ENCODE measurements at places on chromosomes 7 and 10.

DNA sequence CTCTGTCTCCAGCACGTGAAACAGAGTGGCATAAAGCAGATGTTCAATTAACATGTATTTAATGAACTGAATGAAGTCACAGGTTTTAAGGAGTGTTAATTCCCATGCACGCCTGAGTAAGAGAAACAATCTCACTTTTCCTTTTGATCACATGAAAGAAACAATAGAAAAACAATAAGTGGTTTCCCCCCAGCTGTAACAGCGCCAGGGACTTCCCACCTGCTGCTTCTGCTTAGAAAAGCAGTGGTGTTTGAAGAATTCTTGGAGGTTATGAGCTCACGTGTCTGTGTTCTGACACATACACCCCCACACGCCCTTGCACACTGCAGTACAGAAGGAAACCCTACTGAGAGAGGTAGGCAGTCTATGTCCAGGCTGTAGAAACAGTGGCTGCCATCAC lies 51.3 kb upstream of the FRMD4A start:
- peak; percentile 56 for DNase-seq

DNA sequence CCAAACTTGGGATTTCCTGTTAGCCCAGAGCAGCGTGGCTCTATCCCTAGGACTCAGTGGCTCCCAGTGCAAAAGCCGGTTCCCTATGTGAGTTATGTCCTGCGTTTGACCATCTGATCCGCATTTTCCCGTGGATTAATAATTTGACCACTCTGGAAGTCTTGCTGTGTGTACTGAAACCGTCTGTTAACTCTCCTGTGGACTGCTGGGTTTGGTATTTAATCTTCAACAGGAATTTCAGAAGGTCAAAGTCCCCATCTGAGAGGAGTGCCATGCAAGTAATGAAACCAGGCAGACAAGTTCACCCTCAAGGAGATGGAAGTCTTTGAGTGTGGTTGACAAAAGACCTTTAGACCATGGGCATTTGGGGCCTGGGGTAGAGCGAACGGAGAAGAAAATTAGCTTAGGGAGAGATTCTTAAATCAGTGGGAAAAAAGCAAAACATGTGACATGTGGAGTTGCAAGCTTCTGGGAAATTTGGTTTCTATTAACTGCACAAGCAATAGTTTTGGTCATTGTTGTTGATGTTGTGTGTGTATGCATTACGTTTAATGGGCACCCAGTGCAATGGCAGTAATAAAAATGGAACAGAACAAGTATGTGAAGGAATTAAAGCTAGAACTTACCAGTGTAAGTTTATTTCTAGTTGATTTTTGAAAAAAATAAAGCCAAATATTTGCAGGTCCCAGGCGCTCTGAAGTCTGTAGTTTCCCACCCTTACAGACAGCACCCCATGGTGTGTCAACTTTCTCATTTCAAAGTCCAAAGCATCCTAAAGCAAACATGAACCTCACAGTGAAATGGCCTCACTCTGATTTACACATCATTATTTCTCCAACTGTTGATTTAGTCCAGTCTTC lies 38.2 kb downstream of the LYZL1 start:
- no peak for DNase-seq

DNA sequence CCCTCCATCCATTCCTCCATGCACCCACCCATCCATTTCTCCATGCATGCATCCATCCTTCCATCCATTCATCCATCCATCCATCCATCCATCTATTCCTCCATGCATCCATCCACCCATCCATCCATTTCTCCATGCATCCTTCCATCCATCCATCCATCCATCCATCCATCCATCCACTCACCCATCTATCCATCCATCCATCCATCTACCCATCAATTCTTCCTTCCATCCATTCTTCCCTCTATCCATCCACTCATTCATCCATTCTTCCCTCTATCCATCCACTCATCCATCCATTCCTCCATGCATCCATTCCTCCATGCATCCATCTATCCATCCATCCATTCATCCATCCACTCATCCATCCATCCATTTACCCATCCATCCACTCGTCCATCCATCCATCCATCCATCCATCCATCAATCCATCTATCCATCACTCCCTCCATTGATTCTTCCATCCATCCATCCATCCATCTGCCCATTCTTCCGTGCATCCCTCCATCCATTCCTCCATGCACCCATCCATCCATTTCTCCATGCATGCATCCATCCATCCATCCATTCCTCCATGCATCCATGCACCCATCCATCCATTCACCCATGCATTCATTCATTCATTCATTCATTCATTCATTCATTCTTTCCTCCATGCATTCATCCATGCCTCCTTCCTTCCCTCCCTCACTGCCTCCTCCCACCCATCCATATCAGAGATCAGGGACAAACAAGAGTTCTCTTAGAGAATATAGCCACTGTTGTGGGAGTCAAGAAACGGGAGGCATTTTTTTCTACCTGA lies 22.2 kb downstream of the ELN start:
- no peak for DNase-seq

DNA sequence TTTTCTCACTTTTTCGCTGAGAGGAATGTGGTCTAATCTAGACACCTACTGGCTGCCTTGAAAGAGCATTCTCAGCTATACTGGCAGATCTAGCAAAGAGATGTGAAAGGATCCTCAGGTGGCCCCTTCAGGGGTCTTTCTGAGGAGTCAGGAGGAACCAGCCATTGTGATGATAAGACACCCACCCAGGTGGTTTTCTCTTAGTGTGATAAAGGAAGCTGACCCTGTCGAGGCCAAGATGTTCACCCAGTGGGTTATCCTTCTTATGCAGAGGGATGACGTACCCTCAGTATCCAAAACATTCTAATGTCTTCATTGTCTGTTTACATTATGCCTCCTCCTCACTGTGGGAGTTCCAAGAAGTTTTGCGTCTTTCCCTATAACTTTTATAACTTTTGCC lies 98.3 kb upstream of the LRGUK start:
- no peak for DNase-seq

- no peak for DNase-seq
Measured at GRCh38 chr7:38215115-38215514, 37.1 kb downstream of the STARD3NL start.

DNA sequence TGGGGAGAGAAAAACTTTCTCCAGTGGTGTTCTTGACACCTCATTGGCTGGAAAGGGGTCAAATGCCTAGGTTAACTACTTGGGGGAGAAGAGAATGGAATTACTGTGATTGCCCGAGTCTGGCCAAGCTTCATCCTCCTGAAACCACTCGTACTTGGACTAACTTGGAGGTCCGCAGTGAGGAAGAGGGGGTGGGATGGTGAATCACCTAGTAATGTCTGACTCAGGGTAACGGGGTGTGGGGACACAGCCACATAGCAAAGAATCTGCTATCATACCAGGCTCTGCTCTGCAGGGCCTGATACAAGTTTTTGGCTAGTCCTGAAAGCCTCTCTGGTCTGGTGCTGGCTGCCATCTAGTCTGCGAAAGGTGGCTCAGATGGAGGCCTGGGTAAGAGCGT lies 190.9 kb downstream of the RPS24 start:
- no peak for DNase-seq

DNA sequence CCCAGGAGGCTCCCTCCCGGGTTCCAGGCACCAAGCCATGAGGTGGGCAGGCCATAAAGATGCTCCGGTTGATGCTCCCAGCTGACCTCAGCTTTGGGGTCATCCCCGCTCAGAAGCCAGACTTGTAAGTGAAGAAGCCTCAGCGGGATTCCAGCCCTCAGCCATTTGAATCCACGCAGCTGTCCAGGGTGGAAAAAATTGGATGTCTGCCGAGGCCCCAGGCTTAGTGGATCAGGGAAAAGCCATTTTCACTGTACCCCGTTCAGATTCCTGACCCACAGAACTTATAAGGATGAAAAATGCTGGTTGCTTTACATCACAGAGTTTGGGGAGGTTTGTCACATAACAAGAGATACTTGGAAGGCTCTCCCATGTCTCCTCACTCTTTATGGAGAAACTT lies 49.2 kb upstream of the CPN1 start:
- no peak for DNase-seq

DNA sequence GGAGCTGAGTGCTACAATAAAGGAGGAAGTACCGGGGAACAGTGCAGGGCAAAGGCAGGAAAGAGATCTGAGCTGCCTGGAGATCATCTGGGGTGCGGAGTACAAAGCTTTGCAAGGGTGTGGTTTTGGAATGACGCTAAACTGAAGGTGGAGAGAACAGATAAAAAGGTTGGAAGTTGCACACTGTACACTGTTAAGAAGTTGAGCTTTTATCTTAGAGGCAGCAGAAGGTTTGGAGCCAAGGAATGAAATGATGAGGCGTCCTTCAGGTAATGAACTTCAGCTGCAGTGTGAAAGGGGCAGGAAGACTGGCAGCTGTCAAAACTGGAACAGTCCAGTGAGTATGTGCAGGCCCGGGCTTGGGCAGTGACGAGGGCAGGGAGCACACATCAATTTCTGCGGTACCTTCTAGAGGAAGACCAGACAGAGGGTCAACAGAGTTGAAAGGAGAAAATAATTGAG lies 7.2 kb upstream of the ANKRD61 start:
- DNase-seq, result no peak

DNA sequence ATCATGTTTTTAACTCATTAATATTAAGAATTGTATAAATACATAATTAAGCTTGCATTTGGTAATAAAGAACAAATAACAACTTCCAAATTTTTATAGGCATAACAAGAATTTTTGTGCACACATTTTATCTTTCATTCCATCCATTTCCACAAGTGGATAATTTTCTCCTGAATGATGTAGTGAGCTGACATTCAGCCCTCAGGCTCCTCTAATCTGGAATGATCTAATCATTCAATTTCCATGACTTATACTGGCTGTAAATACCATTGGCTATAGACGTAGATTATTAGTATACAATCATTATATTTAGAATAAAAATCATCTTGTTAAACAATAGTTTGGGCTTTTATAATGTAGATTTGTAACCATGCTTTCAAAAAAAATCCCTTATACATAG lies 287.2 kb upstream of the GHITM start:
- DNase-seq, result no peak

- no peak for DNase-seq
Measured at GRCh38 chr10:93390306-93391090, 91.6 kb downstream of the MYOF start.

- peak; percentile 65 for DNase-seq
Measured at GRCh38 chr10:95246582-95247051, 44.2 kb downstream of the PDLIM1 start.

DNA sequence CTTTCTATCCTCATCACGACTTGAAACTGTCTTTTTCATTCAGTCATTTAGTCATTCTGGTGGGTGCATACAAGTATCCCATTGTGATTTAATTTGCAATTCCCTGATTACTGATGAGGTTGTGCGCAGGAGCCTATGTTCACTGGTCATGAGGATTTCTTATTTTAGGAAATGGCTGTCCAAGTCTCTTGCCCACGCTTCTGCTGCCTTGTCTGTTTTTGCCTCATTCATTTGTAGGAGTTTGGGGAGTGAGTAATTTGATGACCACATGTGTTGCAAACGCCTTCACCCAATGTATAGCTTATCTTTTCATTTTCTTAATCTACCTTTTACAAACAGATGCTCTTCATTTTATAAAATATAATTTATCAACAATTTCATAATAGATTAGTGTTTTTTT lies 127.3 kb downstream of the ARHGAP22 start:
- DNase-seq, result no peak

GRCh38 chr10:61298194-61298593 lies 155.0 kb downstream of the TMEM26 start:
- DNase-seq, result no peak

- DNase-seq, result no peak
Measured at GRCh38 chr7:32088451-32088881, 18.3 kb upstream of the PDE1C start.

GRCh38 chr7:23012908-23013714 lies 819 bp downstream of the HYCC1 start:
- no peak for DNase-seq

DNA sequence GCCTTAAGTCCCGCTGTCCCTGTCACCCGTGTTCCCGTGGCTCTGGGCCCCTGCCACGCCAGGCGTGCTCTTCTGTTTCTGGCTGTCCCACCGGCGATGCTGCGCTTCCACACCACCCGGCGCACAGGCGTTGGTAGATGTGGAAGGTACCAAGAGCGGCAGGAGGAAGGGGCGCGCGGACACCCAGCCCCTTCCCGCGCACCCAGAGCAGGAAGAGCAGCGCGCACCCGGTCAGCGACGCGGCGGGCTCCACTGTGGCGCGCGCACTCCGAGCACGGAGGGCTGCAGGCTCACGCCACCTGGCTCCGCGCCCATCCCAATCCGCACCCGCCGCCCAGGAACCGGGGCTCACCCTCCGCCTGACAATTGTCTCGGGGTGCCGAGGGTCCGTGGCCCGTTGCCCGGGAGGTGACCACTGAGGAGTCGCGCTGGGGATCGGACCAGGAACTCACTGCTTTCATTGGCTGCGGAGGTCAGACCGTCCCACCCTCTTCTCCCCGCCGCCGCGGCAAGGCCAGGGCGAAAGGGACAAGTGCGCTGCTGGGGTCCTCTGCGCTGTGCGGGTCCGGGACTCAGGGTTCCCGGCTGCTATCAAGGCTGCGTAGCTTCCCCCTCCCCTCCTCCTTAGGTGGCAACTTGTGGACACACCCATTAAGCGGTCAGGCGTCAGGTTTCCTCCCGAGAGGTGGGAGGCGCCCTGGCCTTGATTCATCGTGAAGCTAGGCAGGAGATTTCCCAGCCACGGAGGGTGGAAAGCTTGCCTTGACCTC lies 121.6 kb upstream of the ZNF92 start:
- DNase-seq, result no peak

GRCh38 chr7:23873306-23873705 lies 163.3 kb downstream of the STK31 start:
- no peak for DNase-seq

DNA sequence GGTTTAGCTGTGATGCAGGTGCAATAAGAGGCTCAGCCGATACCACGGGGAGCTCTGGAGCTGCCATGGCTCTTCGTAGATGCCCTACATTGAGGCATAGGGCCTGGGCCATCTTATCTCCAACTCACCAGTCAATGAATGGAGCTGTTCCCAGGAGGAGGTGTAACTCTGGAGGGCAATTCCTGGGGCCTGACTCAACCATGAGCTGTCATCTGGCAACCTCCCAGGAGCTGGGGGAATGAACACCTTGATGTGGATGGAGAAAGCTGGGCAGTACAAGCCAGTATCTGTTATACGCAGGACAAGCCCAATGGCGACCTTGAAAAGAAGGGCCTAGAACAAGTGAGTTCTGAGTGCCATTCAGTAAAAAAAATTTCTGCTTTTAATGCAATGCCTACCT lies 224.0 kb upstream of the PLXDC2 start:
- no peak for DNase-seq

- no peak for DNase-seq
Measured at GRCh38 chr7:150976529-150977381, 1.4 kb downstream of the KCNH2 start.

DNA sequence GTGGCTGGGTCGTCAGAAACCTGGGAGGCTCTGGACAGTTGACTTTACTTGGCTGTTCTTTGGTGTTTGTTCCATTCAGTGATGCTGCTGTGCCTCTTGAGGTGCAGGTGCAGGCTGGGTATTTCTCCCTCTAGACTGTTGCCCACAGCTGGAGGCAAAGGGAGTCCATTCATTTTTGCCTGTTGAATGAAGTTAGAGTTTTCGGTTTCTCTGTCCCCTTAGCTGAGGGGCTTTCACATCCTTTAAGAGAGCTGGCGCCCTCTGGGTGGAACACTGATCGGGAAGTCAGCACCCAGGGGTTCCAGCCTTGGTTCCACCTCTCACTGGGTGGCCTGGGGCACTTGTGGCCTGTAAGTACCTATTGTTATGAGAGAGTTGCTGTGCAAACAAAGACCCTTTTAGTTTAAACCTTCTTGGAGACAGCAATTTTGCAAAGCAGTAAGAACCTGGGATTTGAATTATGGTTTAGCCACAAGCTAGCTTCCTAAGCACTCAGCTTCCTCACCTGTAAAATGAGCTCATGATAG lies 67.2 kb downstream of the GRK5 start:
- no peak for DNase-seq

Measured in stimulated activated CD4-positive, alpha-beta T cell treated with anti-CD3 and anti-CD28 coated beads, Interleukin-12 subunit alpha, Interleukin-12 subunit beta, amount 100 ng/mL, for 24 hours (primary cell).